ENCODE measurements at places on chromosomes 4 and X.

DNA sequence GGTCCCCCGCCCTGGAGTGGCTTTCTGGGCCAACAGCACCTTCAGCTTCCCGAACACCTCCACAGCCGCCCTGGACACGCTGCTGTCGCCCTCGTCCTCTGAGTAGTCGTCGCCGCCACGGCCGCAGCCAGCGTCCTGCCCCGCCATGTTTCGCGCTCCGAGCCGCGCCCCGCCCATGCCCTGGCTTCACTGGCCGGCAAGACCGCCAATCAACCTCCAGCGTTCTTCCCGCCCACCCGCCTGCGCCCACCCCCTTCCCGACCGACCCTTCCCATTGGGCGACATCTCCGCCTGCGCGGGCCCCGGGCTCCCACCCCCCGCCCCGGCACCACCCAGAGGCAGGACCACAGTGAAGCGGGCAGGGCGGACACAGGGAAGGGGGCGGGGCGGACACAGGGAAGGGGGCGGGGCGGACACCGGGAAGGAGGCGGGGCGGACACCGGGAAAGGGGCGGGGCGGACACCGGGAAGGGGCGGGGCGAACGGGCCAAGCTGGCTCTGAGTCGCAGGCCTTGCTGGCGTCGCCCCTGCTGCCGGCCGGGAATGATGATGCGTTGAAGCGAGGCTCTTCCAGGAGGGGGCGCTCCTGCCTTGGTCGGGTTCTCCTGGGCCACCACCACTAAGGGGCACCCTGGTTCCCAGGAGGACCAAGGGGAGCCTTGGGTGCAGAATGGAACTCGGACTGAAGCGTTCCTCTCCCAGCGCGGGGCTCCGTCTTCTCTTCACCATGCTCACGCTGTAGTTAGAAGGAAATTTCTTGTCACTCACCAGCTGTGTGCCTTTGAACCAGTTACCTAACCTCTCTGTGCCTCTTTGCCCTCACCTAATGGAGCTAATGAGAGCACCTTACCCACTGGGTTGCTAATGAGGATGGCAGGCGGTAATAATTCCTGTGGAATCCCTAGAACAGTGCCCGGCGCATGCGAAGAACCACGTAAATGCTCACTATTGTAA lies at the start of gene HAUS7:
TSS of gene HAUS7 (minus strand) at position 166 of the 953 bp plus-strand sequence. CDS start at position 147, 19 bp downstream.
- DNase-seq = peak; percentile 65

- DNase-seq = no peak
Measured at GRCh38 chr4:72555377-72555831, 13.6 kb downstream of the ADAMTS3 start.

DNA sequence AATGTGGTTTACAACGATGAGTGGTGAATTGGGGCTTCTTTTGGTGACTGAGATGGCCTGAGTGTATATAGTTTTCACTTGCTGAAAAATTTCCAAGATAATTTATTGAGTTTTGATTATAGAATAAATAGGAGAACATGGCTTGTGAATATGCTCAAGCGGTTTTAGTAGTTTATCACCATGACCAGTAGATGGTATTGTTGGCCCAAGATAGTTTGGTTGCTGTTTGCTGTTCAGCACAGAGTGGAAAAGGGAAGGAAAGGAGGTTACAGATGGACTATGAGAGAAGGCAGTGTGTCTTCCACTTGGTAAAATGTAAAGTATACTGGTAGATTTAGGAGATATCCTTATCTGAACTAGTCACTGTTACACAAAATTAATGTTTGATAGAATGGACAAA lies 55.8 kb upstream of the POU4F2 start:
- no peak for DNase-seq

DNA sequence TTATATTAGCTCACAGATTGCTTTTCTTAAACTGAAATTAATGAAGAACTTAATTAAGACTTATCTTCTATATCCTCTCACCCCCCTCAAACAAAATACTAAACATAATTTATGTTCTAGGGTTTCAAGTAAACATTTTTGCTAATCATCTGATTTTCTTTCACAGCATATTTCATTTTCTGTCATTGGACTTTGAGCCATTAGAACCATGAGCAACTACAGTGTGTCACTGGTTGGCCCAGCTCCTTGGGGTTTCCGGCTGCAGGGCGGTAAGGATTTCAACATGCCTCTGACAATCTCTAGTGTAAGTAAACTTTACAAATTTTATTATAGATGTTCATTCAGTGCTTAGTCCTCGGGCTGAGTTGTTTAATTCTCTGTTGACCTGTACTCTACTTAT lies 3.3 kb downstream of the PDLIM5 start:
- DNase-seq = no peak

GRCh38 chr4:85700362-85700761 lies 225.4 kb downstream of the ARHGAP24 start:
- DNase-seq = no peak

- peak; percentile 5 for DNase-seq
Measured at GRCh38 chrX:54043541-54044125, 640 bp downstream of the PHF8 start.

GRCh38 chrX:78168065-78168464 lies 28.6 kb upstream of the TAF9B start:
- DNase-seq = no peak

GRCh38 chrX:43525901-43526610 lies 130.0 kb upstream of the MAOA start:
- no peak for DNase-seq

DNA sequence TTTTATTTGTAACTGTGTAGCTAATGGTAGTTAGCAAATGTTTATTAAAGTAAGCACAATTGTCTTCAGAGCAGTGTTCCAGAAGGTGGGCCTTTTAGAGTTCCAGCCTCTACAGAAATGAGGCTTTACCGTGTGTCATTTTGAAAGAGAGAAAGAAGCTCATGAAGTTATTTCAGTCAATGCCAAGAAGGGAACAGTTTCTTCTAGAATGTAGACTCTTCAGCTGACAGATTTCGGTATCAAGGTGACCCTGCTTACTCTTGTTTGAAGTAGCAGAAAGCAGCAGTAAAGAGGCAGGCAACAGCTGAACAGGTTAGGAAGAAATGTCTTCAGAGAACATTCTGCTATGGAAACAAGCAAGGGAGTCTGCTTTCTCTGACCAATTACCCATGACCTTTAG lies 93.6 kb downstream of the TASL start:
- no peak for DNase-seq

GRCh38 chr4:13876131-13876530 lies 248.6 kb upstream of the BOD1L1 start:
- no peak for DNase-seq

DNA sequence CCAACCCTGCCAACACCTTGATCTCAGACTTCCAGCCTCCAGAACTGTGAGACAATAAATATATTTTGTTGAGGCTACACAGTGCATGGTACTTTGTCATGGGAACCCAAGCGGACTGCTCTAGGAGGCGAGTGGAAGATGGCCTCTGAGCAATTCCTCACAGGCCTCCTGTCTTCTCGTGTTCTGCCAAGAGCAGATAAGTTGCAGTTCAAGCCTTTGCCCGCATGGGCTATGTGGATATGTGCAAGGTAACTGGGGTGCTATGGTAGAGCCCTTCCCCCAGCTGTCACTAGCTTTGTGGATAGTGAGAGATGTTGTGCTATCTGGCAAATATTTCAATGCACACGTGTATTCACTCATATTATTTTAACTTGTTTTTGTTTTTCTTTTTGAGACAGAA lies 156.0 kb upstream of the BCOR start:
- DNase-seq = no peak

DNA sequence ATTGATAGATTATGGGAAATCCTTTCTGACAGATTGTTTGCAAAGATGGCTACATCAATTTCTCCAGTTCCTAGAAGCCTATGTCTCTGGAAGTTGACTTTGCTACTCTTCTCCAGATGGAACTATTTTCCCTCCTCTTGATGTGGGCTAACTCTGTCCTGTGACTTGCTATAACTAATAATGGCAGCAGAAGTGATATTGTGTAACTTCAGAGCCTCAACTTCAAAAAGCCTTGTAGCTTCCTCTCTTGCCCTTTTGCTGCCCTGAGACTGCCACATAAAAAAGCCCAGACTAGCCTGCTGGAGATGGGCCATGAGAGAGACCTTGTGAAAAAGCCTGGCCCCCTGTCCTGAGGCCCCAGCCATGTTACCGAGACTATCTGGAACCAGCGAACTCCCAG lies 210.7 kb upstream of the SLC7A11 start:
- no peak for DNase-seq

GRCh38 chr4:184373886-184374405 lies 100.4 kb downstream of the IRF2 start:
- no peak for DNase-seq

DNA sequence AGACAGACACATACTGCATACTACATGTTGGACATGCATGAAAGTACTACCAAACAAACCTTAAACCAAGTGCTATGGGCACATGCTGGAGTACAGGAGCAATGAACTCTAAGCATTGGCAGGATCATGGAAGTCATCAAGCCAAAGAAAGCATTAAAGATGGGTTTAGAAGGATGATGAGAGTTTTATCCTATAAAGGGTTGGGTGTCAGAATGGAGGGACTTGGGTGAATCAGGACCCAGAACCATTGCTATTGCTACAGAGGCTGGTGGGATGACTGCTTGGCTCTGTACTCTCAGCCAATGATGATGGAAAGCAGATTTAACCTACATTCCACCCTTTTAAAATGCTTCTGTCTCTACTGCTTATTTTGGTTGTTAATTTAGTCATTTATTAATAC lies 233.9 kb upstream of the EDA2R start:
- no peak for DNase-seq

DNA sequence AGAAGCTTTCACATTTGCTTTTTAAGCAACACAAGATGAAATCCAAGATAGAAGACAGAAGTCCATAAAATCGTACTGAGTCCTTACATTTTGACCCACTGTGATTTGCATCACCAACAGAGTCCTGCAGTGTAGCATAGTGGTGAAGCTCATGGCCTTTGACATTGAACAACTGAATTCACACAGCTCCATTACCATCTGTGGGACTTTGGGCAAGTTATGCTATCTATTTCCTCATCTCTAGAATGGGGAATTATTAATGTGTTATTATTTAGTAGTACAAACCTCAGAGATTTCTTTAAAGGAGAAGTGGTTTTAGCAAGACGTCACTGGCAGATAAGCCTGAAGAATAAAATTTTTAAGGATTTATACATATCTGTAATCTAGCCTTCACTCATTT lies 10.7 kb downstream of the GPRIN3 start:
- DNase-seq = no peak

DNA sequence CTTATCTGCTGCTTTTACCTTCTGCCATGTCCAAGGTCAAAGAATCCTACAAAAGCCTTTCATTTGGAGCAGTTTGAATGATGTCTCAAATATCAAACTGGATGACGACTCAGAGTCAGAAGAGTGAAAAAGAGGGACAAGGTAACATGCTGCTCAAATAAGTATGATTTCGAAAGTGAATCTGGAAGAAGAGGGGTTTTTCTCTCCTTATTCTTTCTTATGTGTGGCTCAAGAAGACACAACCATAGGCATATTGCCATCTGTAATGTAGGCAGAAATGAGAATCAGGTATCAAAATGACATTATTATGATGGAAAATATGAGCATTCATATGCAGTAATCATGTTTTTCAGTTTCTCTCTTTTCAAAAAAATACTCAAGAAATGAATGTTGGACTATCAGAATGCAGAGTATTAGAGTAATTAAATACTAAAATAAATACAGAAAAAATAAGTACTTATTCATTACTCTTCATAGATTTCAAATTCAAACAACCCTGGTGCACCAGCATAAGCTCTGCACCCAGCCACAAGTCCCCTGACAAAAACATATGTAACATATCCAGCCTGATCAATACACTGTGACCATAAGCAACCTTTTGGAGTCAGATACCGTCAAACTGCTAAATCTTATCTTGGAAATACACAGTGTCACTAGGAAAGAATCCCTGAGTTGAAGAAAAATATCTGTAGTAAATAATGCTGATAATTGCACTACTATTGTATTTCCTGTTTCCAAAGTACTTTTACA lies 468.6 kb downstream of the INPP4B start:
- no peak for DNase-seq

- DNase-seq = no peak
Measured at GRCh38 chrX:155745792-155746191, 133.0 kb upstream of the TMLHE start.

DNA sequence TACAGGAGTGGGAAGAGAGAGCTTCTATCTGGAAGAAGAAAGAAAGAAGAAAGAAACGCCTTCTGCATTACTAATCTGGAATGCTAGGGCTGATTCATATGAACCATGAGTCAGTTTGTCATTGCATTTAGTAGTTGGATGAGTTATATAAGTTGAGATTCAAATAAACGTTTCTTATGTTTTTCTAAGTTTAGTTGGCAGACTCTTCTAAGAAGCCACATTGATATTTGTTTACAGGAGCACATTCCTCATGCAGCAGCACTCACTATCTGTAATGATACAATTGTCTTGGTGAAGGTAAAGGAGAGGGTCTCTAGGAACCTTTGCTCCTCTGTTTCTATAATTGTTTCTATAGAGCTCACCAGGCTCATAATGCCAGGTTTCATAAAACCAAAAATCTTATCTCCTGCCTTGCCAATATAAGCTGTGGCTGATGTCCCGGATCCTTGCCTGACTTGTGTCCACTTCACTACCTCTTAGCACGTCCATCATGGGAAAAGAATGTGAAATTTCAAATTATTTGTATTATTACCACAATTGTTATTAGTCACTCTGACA lies 39.5 kb downstream of the HOPX start:
- DNase-seq = no peak

- DNase-seq = no peak
Measured at GRCh38 chr4:109953556-109953955, 40.9 kb downstream of the EGF start.

GRCh38 chr4:145513020-145513621 lies 31.5 kb downstream of the SMAD1 start:
- DNase-seq = no peak

- no peak for DNase-seq
Measured at GRCh38 chrX:2451501-2452316, 49.1 kb downstream of the DHRSX start.

- no peak for DNase-seq
Measured at GRCh38 chr4:186724058-186724863, 605 bp upstream of the FAT1 start.

DNA sequence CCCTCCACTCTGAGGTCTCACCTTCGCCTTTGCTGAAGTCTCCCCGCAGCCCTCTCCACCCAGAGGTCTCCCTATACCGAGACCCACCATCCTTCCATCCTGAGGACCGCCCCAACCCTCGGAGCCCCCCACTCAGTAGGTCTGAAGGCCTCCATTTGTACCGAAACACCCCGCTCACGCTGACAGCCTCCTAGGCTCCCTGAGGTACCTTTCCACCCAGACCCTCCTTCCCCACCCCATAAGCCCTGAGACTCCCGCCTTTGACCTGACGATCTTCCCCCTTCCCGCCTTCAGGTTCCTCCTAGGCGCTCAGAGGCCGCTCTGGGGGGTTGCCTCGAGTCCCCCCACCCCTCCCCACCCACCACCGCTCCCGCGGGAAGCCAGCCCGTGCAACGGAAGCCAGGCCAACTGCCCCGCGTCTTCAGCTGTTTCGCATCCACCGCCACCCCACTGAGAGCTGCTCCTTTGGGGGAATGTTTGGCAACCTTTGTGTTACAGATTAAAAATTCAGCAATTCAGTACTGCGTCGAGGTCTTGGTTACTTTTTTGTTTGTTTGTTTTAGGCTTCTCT lies 5.0 kb downstream of the SOD3 start:
- DNase-seq = no peak

- DNase-seq = no peak
Measured at GRCh38 chrX:80808881-80809411, 731 bp downstream of the BRWD3 start.

Data from stimulated activated CD8-positive, alpha-beta memory T cell treated with anti-CD3 and anti-CD28 coated beads, Interleukin-7, amount 100 ng/mL, for 1 hour (primary cell).